HuH-7 (cell line): ENCODE measurements at places on chromosomes 4 and X.

GRCh38 chr4:2281575-2282343 lies 19.9 kb upstream of the MXD4 start:
- no peak for DNase-seq

DNA sequence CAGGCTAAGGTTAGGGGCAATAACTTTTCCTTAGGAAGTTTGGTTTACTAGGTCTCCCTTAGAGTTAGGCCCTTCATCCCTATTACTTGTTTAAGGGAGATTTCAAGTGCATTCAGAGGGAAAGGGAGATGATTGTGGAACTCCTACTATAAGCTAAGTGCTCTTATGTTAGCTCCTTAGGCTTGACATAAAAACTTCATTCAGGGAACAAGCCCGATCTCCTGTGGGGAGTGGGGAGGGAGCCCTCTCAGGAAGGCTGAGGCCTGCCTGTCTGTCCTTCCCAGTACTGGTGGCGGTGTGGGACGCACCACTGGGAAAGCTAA lies 8.0 kb downstream of the KLF3 start:
- no peak for DNase-seq

GRCh38 chrX:670645-671044 lies 40.1 kb downstream of the SHOX start:
- DNase-seq: no peak

GRCh38 chrX:39264023-39264422 lies 462.8 kb downstream of the MID1IP1 start:
- DNase-seq: no peak

- no peak for DNase-seq
These were observed 1333.9 kb upstream of the TENM3 start for GRCh38 chr4:180909279-180909678.

- no peak for DNase-seq
These were observed 4.3 kb downstream of the STIM2 start for GRCh38 chr4:26864899-26865298.

DNA sequence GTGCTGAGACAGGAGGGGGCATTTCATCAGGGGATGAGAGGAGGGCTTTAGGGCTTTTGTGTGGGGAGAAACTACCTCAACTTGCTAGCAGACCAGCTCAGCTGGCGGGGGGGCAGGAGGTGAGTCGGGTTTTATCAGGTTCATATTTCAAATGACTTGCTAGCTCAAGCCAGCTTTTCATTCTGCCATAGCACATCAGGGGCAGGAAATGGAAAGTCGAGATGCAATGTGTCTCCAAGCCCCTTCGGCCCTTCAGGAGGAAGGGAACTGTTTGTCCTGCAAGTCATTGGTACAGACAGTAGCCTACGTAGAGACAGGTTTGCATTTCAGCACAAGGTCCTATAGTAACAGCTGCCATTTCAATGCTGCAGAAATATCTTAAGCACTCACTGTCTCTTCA lies 194.1 kb downstream of the PTTG2 start:
- DNase-seq: no peak

- DNase-seq: no peak
These were observed 144.8 kb downstream of the GABRA3 start for GRCh38 chrX:152306331-152306730.

DNA sequence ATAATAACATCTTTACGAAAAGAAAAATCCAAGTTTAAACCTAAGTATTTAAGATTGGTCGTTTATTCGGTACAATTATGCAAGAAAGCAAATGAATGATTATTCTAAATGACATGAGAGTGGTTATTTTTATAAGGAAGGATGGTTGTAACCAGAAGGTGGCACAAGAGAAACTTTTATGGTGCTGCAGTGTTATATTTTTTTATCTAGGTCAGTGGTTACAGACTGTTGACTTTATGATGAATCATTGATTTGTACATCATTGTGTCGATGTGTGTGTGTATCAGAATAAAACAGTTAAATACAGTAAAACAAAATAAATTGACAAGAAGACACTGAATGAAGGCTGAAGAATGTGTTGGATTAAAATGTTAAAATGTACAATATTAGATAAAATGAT lies 9.8 kb downstream of the DCAF8L2 start:
- no peak for DNase-seq

- DNase-seq: no peak
These were observed 165.9 kb upstream of the NDST4 start for GRCh38 chr4:115279330-115279729.

GRCh38 chr4:113336556-113336955 lies 287.1 kb downstream of the ANK2 start:
- DNase-seq: no peak

DNA sequence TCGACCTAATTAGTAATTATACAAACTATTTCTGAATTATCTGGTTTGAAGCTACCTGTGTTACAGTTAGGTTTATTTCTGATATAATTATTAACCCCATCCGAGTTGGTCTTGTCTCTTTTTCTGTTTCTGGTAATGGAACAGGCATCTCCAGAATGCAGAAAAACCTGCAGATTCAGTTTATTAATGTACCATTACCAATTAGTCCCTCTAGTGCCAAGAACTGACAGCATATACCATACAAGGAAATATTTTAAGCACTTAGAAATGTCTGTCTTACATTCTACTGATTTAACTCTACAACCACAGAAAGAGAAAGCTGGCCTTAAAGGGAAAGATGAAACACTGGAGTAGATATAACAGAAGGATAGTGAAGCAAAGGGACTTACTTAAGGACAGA lies 570.6 kb downstream of the CENPC start:
- no peak for DNase-seq

GRCh38 chrX:139126493-139126892 lies 404.0 kb upstream of the F9 start:
- DNase-seq: no peak

- no peak for DNase-seq
These were observed 105.6 kb upstream of the PGRMC2 start for GRCh38 chr4:128393101-128393704.

DNA sequence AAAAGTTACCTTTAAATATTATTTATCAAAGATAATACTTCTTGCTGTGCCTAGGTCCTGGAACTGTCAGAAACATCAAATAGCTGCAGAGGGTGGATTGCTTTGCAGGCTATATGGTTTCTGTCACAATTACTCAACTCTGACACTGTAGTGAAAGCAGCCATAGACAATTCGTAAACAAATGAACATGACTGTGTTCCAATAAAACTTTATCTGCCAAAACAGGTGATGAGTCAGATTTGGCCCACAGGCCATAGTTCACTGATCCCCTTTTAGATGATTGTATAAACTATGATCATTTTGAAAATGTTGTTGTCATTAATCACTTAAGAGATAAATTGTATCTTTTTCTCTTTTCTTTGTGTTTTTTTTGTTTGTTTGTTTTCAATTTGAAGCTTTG lies 8.4 kb upstream of the MEPE start:
- no peak for DNase-seq
